NCI-H1092 (cell line): ENCODE measurements at places on chromosomes 2 and 18.

- no peak for DNase-seq
These were observed 7.9 kb downstream of the RIF1 start for GRCh38 chr2:151417650-151418049.

GRCh38 chr2:7057865-7058400 lies 140.7 kb downstream of the RNF144A start:
- peak; percentile 18 for DNase-seq

- DNase-seq = no peak
These were observed 130.9 kb upstream of the PTPRM start for GRCh38 chr18:7436166-7436565.

DNA sequence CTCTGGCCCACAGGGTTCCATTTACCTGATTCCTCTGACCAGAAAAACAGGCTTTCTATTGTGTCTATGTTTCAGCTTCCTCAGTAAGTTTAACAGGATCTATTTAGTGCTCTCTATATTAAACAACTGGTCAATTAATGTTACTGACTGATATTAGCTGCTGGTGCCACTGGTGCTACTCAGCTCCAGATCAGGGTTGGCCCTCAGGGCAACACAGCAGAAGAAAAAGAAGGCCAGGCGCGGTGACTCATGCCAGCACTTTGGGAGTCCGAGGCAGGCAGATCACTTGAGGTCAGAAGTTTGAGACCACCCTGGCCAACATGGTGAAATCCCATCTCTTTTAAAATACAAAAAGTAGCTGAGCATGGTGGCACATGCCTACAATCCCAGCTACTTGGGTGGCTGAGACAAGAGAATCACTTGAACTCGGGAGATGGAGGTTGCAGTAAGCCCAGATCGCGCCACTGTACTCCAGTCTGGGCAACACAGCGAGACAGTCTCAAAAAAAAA lies 56.3 kb upstream of the CHAC2 start:
- DNase-seq = no peak

DNA sequence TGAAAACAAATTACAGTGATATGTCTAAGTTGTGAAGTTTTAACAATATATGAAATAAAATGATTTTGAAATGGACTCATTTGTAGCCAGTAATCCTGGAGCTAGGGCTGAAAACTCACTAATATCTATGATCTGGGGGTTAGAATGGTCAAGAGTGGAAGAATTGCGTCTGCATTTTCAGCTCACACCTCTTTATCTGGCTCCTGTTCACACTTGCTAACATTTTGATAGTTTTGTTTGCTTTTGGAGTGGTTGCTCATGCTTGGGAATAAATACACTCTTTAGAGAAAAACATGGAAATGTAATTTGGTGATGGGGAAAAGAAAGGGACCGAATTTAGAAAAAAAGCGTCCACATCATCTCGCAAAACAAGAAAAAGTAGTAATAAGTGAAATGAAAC lies 30.7 kb downstream of the UBE2F start:
- no peak for DNase-seq

DNA sequence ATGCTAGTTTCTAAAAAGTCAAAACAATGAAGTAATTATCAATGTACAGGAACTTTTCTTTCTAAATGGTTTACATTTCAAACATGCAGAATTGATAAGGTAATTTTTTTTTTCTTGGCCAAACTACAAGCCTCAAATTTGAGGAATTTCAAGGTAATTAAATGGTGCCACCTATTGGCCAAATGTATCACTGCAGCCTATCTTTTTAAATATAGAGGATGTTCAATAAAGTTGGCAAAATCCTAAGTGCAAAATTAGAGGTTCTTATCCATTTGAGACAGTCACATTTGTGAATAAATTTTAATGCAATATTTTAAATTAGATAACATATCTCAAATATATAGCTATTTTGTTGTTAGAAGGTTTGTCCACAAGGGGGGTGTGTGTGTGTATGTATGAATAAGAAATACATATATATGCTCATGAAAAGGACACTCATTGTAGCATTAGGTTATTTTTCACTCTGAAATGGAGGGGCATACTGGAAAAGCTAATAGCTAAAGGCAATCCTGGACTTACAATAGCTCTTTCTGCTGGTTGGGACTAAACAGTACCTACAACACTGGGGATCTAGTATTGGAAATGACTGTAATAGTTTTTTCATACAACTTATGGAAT lies 26.2 kb downstream of the MMADHC start:
- DNase-seq = peak; percentile 2

- DNase-seq = no peak
These were observed 63.3 kb downstream of the TGOLN2 start for GRCh38 chr2:85264471-85264870.

DNA sequence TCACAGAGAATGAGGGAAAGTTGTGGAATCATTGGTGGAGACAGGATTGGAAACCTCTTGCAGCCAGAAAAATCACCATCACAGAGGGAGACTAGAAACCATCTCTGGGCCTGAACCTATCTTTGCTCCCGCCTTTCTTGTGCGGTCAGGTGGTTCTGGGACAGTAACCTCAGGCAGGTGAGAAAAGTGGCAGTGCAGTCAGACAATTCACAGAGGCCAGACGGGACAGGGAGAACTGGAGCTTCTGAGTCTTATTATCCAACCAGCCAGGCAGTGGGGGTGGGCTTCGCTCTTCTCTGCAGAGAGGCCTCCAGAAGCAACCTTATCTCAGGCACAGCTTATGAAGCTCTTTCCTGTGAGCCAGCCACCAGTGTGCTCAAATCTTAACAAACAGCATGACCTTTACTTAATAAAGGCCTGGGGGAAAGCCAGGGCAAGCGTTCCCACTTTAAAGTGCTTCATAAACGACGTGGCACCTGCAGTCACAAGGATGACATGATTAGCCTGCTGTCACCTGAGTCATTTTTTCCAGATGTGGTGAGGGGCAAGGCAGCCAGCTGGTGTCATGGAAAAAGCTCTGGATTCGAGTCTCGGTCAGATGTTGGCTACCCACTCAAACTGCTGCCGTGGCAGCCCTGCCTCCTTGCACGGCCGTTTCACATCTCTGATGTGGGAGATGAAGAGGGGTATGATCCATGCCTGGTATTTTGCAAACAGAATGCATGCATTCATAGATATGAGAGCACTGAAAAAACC lies 109.7 kb downstream of the B3GNT2 start:
- DNase-seq = no peak

DNA sequence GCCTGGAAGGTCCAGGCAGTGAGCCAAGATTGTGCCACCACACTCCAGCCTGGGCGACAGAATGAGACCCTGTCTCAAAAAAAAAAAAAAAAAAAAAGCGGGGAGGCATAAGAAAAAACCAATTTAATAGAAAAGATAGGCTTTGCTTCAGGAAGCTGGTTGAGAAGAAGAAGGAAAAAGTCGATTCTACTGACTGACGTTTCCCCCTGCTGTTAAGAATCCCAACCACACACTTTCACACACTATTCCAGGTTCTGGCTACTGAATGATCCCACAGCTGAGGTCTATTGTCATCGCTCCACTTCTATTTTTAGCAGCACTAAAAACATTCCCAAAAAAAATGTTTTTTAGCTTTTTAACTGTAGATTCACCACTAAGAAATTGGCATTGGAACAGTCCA lies 6.7 kb upstream of the CHCHD5 start:
- DNase-seq = no peak

DNA sequence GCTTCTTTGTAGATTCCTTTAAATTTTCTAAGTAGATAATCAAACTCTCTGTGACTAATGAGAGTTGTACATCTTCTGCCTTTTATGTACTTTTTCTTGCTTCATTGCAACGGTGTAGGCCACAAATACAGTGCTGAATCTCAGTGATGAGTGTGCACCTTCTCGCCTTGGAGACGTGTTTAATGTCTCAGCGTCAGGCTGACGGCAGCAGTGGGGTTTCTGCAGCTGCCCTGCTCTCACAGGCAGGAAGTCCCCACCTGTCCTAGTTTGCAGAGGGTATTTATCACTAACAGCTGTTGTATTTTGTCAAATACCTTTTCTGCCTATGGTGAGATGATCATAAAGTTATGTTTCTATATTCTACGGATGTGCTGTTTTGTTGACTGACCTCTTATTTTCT lies 13.3 kb downstream of the AGXT start:
- DNase-seq = peak; percentile 39

- no peak for DNase-seq
These were observed 429.9 kb downstream of the ARHGAP15 start for GRCh38 chr2:143559147-143559546.

- no peak for DNase-seq
These were observed 36.1 kb downstream of the RNF152 start for GRCh38 chr18:61856678-61857077.

GRCh38 chr2:221492636-221493035 lies 79.5 kb downstream of the EPHA4 start:
- DNase-seq = no peak

- DNase-seq = peak; percentile 74
These were observed 1.2 kb downstream of the SP3 start for GRCh38 chr2:173963817-173964564.

GRCh38 chr18:40274618-40275196 lies 1680.3 kb upstream of the PIK3C3 start:
- DNase-seq = no peak

- DNase-seq = no peak
These were observed 10.3 kb upstream of the AGXT start for GRCh38 chr2:240858321-240858720.

DNA sequence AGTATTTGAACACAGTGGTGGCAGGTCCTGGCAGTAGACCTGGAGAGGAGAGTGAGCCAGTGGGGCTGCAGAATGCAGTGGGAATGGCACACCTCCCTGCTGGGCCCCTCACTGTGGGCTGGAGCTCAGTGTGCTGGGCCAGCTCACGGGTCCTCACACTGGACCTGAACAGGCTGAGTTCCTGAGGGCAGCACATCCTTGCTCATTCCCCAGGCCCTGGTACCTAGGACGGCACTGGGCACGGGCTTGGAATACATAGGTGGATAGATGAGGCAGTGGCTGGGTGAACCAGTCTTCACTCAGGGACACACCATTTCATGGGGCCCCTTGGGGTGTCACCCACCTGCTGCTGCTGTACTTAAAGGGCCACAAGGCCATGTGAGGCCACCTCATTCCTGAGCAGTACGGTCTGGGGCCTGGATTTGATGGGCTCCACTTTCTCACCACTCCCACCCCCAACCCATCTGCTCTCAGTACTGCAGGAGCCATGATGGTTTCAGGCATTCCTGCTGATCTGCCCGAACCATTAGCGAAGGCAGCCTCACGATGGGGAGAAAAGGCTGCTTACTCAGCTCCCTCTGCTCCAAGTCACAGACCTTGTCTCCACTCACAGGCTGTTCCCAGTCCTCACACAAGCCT lies 4.2 kb downstream of the TMEM177 start:
- DNase-seq = no peak

DNA sequence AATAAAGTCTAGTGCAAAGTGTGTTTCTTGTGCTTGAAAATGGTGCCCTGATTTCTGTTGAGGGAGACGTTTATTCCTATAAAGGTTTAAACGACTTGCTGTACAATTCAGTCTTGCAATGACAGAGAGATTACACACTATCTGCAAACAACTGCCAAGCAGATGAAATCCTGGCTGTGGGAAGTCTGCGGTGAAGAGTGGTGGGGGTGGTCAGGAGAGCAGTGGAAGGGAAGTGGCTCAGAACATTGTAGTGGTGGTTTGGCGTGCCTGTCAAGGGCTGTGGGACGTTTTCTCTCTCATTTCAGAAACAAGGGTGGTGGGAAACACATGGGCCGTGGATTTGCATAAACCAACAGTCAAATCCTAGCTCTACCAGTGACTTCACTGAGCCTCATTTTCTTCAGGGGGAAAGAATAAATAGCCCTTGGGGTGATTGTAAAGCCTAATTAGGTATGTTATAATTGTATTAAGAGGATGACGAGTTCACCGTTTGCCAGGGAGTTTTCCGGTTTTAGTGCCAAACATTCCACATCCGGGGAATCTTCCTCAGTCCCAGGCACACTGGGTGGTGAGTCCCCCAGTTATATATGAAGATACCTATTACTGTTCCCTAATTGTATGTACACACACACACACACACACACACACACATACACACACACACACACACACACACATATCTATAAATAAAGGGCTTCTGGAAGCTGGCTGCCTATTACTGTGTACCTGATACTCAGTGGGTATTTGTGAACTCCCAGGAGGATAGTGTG lies 115.0 kb downstream of the SPTBN1 start:
- DNase-seq = no peak

DNA sequence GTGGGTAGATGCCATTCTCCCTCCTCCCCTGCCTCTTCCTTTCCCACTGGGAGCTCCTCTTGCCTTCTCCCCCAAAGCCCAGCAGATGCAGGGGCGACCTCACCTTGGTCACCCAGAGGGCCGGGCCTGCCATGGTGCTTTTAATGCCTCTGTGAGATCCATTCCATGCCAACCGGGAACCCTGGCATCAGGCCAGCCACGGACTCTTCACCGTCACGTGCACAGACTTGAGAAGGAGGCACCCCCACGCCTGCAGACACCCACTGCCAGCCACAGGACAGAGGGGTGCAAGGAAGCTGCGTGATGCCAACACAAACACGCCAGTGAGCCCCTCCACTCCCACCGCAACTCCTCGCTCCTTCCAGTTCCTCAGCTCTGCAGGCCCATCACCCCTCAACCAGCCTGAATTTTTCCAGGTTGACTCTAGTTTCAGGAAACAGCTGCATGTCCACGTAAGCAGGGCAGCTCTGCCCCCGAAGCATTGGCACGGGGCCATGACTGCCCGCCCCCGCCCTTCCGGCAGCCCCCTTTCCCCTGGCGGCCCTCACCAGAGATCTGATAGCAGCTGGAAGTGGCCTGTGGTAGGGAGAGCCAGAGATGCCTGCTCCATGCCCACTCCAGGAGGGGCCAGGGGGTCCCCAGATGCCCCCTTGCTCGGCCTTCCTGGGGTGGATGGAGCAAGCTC lies 50.8 kb downstream of the DNMT3A start:
- peak; percentile 47 for DNase-seq

DNA sequence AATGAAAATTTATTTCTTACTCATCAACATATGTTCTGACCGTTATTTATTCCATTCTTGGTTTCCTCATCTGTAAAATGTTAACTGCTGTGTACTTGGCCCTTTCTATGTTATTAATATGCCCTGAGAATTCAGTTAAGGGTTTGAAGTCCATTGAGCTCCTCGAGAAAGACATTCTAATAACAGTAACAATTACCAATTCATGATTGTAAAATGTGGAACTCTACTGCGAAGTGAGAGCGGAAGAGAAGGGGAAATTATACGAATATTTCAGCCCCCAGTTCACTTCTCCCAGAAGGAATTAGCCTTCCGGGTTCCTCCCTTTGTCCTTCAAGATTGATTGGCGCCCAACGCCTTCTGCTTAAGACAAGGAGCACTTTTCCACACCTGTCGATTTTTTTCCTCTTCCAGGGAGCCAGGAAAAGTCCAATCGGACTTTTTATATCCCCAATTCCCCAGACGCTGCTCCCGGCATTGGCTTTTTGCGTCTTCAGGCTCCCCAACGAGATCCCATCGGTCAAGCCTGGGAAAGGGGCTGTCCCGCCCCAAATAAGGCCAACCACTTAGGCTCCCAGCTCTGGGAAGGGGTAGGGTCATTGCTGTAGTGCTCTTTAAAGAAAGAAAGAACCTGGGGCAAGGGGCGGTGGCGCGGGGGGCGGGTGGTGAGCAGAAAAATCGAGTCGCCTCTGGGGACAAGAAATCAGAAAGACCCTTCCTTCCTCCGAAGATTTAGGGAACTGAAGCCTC lies 1.6 kb downstream of the DSC2 start:
- DNase-seq = no peak
